Cardiac muscle cell (in vitro differentiated cells and primary cell): ENCODE measurements at places on chromosomes 1 and 21. TPM values are rescaled to one million over a fixed set of nuclear protein-coding genes. Genes with fewer than 3 reads are reported as not detected.

KIF17 gene
- polyA plus RNA-seq = 1.1 and 8.4 TPM in 2 replicates

MX1 gene
- 0.54 TPM in 1 of 2 replicates, not detected in the other for polyA plus RNA-seq

LENEP gene
- 0.72 TPM in 1 of 2 replicates, not detected in the other for polyA plus RNA-seq

LIN28A gene
- polyA plus RNA-seq = 3.4 and 5.6 TPM in 2 replicates

RAD54L gene
- 5.9 and 13.6 TPM in 2 replicates for polyA plus RNA-seq

DNA sequence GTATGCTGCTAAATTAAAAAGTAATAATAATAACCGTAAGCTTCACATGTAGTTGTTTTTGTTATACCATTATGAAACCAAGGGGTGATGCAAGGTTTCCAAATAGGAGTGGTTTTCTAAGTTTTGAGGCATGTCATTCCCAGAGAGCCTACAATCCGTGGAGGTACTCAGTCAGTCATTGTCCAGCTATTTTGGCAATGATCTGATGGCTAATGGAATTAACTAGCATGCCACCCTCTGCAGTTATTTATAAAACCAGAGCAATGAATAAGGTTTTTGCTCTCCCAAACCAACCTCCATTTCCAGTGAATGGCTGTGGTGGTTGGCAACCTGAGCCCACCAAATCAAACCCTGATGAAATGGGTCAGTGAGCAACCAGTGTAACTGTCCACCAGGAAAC, 106.4 kb downstream of the TBX15 start:
- H3K4me1 ChIP-seq = no peaks in the 10 kb centered on the region
- H3K27ac ChIP-seq = no peak overlapping the region
- H3K4me3 ChIP-seq = no peak overlapping the region

- no peaks in the 10 kb centered on the region for H3K27me3 ChIP-seq
- DNase-seq = no peak
- no peak overlapping the region for H3K27ac ChIP-seq
- no peaks in the 10 kb centered on the region for H3K36me3 ChIP-seq
These were observed 183.7 kb downstream of the CLIC6 start for GRCh38 chr21:34852448-34852847.

SELL gene
- not detected in 2 replicates for polyA plus RNA-seq

DNA sequence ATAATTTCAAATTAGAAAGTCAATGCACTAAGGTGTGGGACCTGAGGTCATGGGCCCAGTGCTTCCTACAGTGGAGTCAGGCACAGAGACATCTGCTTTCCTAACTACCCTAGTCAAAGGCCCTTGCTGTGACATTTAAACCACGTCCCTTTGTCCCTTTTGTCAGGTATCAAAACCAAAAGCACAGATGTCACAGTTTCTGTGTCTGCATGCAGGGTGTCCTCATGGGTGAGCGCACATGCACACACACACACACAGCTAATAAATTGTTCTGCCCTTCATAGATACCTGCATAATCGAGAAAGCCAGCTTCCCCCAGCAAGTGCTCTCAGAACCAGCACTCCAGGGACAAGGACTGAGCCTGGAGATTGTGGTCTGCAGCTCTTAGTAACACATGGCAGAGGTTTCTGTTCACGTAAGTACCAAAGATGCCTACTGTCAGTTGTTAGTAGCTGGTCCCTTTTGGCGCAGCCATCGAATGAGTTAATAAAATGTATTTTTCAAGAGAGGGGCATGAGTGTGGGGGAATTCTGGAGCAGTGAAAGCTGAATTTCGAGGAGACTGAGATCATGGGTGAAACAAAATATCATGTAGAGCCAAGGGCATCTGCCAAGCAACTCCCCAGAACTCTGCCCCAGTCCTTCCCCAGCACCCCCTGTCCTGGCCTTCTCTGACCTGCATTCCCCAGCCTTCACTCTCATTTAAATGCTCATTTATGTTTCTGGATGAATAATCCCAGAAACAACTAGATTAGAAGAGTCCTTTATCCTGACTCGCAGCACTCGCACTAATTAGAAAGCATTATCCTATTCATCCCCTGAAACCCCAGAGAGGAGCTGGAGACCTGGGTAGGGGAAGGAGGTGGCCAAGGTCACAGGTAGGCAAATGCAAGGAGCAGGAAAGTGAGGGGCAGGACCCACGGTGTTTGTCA, 25.5 kb downstream of the TNR start:
- H3K4me1 ChIP-seq = no peaks in the 10 kb centered on the region
- no peak overlapping the region for H3K27ac ChIP-seq
- no peak overlapping the region for H3K4me3 ChIP-seq
- no peaks in the 10 kb centered on the region for H3K27me3 ChIP-seq
- no peak for DNase-seq

GRCh38 chr21:17554679-17555465, 42.0 kb downstream of the CXADR start:
- no peak overlapping the region for H3K4me3 ChIP-seq
- H3K27ac ChIP-seq = peak overlapping the region; percentile 91
- no peaks in the 10 kb centered on the region for H3K27me3 ChIP-seq
- H3K36me3 ChIP-seq = no peaks in the 10 kb centered on the region
- no peak for DNase-seq
- H3K4me1 ChIP-seq = peaks cover 12% of the 10 kb centered on the region

BMP8B gene
- polyA plus RNA-seq = 0.02 and 0.14 TPM in 2 replicates

GLIS1 gene
- 0.10 and 0.77 TPM in 2 replicates for polyA plus RNA-seq

- H3K27ac ChIP-seq = no peak overlapping the region
- H3K4me1 ChIP-seq = no peaks in the 10 kb centered on the region
- peaks cover 25% of the 10 kb centered on the region for H3K36me3 ChIP-seq
- DNase-seq = no peak
- no peak overlapping the region for H3K4me3 ChIP-seq
These were observed 90.1 kb downstream of the PKN2 start for GRCh38 chr1:88774151-88774556.

BSND gene
- not detected in 2 replicates for polyA plus RNA-seq

HHAT gene
- polyA plus RNA-seq = 3.6 and 6.1 TPM in 2 replicates

RHOU gene
- 0.79 and 2.3 TPM in 2 replicates for polyA plus RNA-seq

SLAMF7 gene
- polyA plus RNA-seq = 0.25 TPM in 1 of 2 replicates, not detected in the other

GRCh38 chr1:71170925-71171324, 90.1 kb upstream of the ZRANB2 start:
- H3K4me3 ChIP-seq = no peak overlapping the region
- no peaks in the 10 kb centered on the region for H3K27me3 ChIP-seq
- H3K36me3 ChIP-seq = no peaks in the 10 kb centered on the region
- H3K4me1 ChIP-seq = no peaks in the 10 kb centered on the region

- H3K4me3 ChIP-seq = no peak overlapping the region
- DNase-seq = no peak
- H3K27me3 ChIP-seq = no peaks in the 10 kb centered on the region
- H3K4me1 ChIP-seq = peaks cover 5% of the 10 kb centered on the region
- H3K27ac ChIP-seq = no peak overlapping the region
These were observed 4.6 kb downstream of the SNX27 start for GRCh38 chr1:151616505-151616849.

E2F2 gene
- polyA plus RNA-seq = 2.2 and 2.7 TPM in 2 replicates

- H3K4me3 ChIP-seq = no peak overlapping the region
- H3K4me1 ChIP-seq = no peaks in the 10 kb centered on the region
- no peak overlapping the region for H3K27ac ChIP-seq
- DNase-seq = peak; percentile 50
These were observed 54.0 kb upstream of the CNN3 start for GRCh38 chr1:94980582-94981574.

DNA sequence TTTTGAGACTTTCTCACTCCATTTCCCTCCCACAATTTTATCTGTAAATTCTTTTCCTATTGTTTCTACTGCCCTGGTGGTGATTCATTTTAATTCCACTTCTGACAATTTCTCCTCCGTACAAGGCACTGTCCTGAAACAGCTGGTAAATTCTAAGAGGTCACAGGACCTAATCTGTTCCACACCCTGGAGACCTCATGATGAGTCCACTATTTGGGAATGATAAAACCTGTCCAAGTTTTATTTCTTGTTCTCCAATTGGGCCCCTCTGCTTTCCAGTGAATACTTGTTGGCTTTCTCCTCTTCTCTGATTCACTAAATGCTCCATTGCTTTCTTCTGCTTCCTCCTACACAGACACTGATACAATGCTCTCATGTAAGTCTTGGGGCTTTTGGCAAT, 343.1 kb upstream of the DUSP10 start:
- no peaks in the 10 kb centered on the region for H3K27me3 ChIP-seq
- H3K4me3 ChIP-seq = no peak overlapping the region
- H3K36me3 ChIP-seq = no peaks in the 10 kb centered on the region
- DNase-seq = no peak
- no peaks in the 10 kb centered on the region for H3K4me1 ChIP-seq
- H3K27ac ChIP-seq = no peak overlapping the region

OLFM3 gene
- not detected in 2 replicates for polyA plus RNA-seq

- H3K27ac ChIP-seq = peak overlapping the region; percentile 71
- no peaks in the 10 kb centered on the region for H3K27me3 ChIP-seq
- no peaks in the 10 kb centered on the region for H3K36me3 ChIP-seq
- H3K4me3 ChIP-seq = no peak overlapping the region
- no peak for DNase-seq
These were observed 12.9 kb upstream of the ETV3 start for GRCh38 chr1:157151073-157151472.

- H3K27me3 ChIP-seq = no peaks in the 10 kb centered on the region
- DNase-seq = peak; percentile 55
- no peak overlapping the region for H3K4me3 ChIP-seq
- peaks cover 20% of the 10 kb centered on the region for H3K4me1 ChIP-seq
- no peaks in the 10 kb centered on the region for H3K36me3 ChIP-seq
These were observed 97.5 kb downstream of the SPATA46 start for GRCh38 chr1:162279136-162279498.

DNA sequence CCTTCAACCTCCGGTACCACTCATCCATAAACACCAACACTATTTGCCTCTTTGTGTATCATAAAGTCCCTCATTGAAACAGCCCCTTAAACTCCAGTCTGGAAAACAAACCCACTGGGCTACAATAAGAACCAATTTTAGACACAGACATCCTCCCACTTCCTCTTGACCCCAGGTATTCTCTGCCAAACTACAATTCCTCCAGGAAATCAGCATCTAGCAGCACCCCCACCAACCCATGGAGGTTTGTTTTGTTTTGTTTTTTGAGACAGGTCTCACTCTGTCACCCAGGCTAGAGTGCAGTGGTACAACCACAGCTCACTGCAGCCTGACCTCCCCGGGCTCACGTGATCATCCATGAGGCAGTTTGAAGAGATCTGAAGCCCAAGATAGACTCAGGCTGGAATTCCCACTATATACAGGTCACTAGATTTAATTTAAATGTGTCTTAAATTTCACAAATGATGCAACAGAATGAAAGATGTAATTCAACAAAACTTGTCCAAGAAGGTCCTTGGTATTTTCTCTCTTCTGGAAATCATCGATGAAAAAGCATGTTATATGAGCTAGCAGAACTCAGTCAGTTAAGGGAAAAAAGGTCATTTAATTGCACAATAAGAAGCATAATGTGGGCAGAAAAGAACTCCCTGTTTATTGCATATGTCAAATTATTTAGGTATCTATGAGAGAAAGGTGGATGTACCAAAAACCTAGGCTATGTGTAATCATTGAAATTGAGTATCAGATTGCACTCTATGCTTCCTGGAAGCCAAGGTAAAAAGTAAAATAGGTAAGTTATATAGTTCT, 30.3 kb downstream of the TCP10L start:
- H3K27ac ChIP-seq = no peak overlapping the region
- H3K4me3 ChIP-seq = no peak overlapping the region
- no peaks in the 10 kb centered on the region for H3K36me3 ChIP-seq
- no peaks in the 10 kb centered on the region for H3K27me3 ChIP-seq

ALPL gene
- 0.21 and 0.77 TPM in 2 replicates for polyA plus RNA-seq

NEXN gene
- polyA plus RNA-seq = 83.9 and 84.1 TPM in 2 replicates

BMP8A gene
- polyA plus RNA-seq = 0.54 and 0.70 TPM in 2 replicates

GRCh38 chr1:172990598-172991215, 60.0 kb downstream of the TNFSF18 start:
- no peak overlapping the region for H3K27ac ChIP-seq
- DNase-seq = no peak
- H3K4me3 ChIP-seq = no peak overlapping the region
- no peaks in the 10 kb centered on the region for H3K4me1 ChIP-seq
- no peaks in the 10 kb centered on the region for H3K36me3 ChIP-seq
- H3K27me3 ChIP-seq = no peaks in the 10 kb centered on the region

GRCh38 chr1:101288491-101288944, 51.7 kb downstream of the S1PR1 start:
- H3K4me3 ChIP-seq = no peak overlapping the region
- DNase-seq = peak; percentile 81
- H3K27me3 ChIP-seq = no peaks in the 10 kb centered on the region
- H3K4me1 ChIP-seq = peaks cover 20% of the 10 kb centered on the region
- H3K27ac ChIP-seq = no peak overlapping the region
- no peaks in the 10 kb centered on the region for H3K36me3 ChIP-seq

DNA sequence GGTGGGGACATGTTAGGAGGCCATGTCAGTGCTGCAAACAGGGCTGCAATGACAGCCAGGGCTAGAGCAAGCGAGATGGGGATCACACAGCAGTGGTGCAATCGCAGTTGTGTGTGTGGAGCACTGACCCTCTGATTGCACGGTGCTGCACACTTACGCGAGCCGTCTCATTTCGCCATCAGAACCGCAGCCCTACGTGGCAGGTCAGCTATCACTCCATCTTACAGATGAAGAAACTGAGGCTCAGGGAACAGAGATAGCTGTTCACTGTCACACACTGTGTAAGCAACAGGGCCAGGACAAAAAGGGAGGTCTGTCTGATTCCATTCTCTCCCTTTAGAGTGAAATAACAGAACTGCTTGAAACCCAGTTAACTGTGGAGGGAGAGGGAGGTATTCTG, 104.8 kb upstream of the SLC45A1 start:
- H3K36me3 ChIP-seq = no peaks in the 10 kb centered on the region
- peaks cover 3% of the 10 kb centered on the region for H3K4me1 ChIP-seq
- H3K27ac ChIP-seq = no peak overlapping the region
- no peak for DNase-seq
- no peaks in the 10 kb centered on the region for H3K27me3 ChIP-seq

- no peak overlapping the region for H3K4me3 ChIP-seq
- H3K27ac ChIP-seq = no peak overlapping the region
- no peaks in the 10 kb centered on the region for H3K36me3 ChIP-seq
- H3K27me3 ChIP-seq = no peaks in the 10 kb centered on the region
These were observed 11.8 kb downstream of the PLA2G2F start for GRCh38 chr1:20150969-20151368.

- DNase-seq = no peak
- no peaks in the 10 kb centered on the region for H3K27me3 ChIP-seq
- no peak overlapping the region for H3K4me3 ChIP-seq
- no peaks in the 10 kb centered on the region for H3K36me3 ChIP-seq
- no peak overlapping the region for H3K27ac ChIP-seq
These were observed 2.2 kb upstream of the FBLIM1 start for GRCh38 chr1:15756143-15757015.

DNA sequence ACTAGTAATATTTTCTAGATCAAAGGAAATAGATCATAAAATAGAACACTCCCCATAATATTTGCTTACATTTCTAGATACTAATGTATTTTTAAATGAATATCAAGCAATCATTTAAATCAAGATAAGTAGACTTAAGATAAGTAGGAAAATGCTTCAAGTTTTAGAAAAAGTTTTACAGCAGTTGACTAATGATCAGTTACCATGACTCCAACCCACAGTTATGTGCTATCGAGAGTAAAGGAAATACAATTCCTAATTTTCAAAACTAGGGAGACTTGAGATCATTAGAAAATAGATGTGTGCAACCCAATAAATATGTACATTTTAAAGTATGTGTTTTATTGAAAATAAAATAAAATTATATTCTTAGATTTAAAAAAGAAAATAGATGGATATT, 95.0 kb downstream of the DENND1B start:
- H3K27ac ChIP-seq = no peak overlapping the region
- no peak overlapping the region for H3K4me3 ChIP-seq
- H3K4me1 ChIP-seq = peaks cover 3% of the 10 kb centered on the region
- no peak for DNase-seq
- H3K36me3 ChIP-seq = no peaks in the 10 kb centered on the region

- peaks cover 26% of the 10 kb centered on the region for H3K27me3 ChIP-seq
- H3K4me1 ChIP-seq = peaks cover 14% of the 10 kb centered on the region
- H3K36me3 ChIP-seq = no peaks in the 10 kb centered on the region
- H3K4me3 ChIP-seq = no peak overlapping the region
- DNase-seq = no peak
- H3K27ac ChIP-seq = no peak overlapping the region
These were observed 2.0 kb downstream of the GRHL3 start for GRCh38 chr1:24321126-24321525.

CLCNKB gene
- 24.8 and 84.3 TPM in 2 replicates for polyA plus RNA-seq
